ENCODE measurements at places on chromosomes 16 and 17. TPM values are rescaled to one million over a fixed set of nuclear protein-coding genes. Genes with fewer than 3 reads are reported as not detected.

Gene VTN
- total RNA-seq: not detected

DNA sequence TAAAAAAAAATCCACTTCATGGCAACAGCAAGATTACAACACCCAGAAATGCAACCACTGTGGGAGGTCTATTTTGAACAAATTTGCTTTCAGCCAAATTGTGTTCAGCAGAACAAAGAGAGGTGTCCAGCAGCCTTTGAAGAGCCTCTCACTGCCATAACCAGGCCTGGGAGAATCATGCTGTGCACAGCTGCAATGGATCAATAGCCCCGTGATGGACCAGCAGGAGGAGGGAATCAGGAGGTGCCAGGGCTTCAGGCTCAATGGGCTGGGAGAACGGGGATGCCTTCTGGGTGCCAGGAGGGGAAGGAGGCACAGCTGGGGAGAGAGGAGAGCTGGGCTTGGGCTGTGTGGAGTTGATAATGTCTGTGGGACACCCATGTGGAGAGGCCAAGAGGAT, 366.2 kb upstream of the EEF2KMT start:
- H3K27ac ChIP-seq: no peak overlapping the region
- no peak for DNase-seq
- H3K4me1 ChIP-seq: no peaks in the 10 kb centered on the region
- no peaks in the 10 kb centered on the region for H3K36me3 ChIP-seq

DNA sequence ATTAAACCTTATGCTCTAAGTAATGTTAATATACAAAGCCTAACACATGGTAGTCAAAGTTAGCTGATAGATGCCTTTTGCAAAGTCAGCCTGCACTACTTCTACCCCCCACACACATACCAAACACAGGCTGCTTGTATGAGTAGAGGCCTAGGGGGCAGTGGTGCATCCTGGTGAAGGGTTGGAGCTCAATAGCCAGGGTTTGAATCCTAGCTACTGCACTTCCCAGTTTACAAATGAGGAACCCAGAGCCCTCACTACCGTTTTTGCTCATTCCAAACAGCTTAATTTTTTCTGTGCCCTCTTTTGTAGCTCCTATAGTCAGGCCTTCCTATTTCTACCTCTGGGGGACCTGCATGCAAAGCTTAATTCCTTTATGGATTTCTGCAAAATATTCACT, 18.9 kb upstream of the HYDIN start:
- H3K4me1 ChIP-seq: no peaks in the 10 kb centered on the region
- H3K36me3 ChIP-seq: no peaks in the 10 kb centered on the region
- peak; percentile 53 for DNase-seq
- H3K27me3 ChIP-seq: no peaks in the 10 kb centered on the region
- H3K4me3 ChIP-seq: no peak overlapping the region
- no peak overlapping the region for H3K27ac ChIP-seq

GRCh38 chr17:32992321-32993033, 830 bp downstream of the SPACA3 start:
- H3K27ac ChIP-seq: no peak overlapping the region
- H3K36me3 ChIP-seq: no peaks in the 10 kb centered on the region
- no peaks in the 10 kb centered on the region for H3K4me1 ChIP-seq
- no peaks in the 10 kb centered on the region for H3K27me3 ChIP-seq
- DNase-seq: no peak

- DNase-seq: no peak
- no peak overlapping the region for H3K27ac ChIP-seq
- no peak overlapping the region for H3K4me3 ChIP-seq
- H3K4me1 ChIP-seq: no peaks in the 10 kb centered on the region
Measured at GRCh38 chr17:6461246-6461645, 17.0 kb downstream of the PIMREG start.

DNA sequence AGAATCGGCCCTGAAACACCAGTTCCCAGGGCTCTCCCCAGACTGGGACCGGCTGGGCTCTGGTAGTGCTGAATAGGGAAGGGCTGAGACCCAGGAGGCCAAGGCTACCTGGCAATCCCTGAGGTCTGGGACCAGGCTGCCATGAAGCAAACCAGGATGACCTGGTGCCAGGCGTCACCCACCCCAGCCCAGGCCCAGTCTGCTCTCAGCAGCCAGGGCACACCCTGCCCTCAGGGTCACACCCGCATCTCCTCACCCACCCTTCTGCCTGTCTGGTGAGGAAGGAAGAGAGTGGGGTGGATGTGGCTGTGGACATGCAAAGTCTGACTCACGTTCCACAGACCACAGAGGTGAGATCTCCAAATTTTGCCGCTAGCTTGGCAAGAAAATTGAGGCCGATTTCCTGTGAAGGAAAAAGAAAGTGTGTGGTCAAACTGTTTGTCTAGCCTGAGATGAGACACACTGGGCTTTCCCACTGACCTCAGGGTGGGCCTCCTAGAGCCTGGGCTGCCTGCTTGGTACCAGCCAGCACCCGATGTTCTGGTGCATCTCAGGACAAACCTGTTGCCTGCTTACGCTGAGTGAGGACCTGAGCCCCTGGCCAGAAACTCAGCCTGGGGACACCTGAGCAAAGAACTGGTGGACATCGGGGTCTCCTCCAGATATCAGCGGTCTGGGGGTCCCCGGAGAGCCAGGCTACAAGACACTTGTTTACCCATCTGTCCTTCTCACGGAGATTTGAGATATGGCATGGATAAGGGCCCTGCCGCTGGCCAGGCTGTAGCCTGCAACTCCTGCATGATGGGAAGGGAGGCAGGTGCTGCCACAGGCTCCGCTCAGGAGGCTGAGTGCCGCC, 6.3 kb upstream of the RAB37 start:
- H3K27ac ChIP-seq: no peak overlapping the region
- no peaks in the 10 kb centered on the region for H3K27me3 ChIP-seq
- DNase-seq: no peak
- no peaks in the 10 kb centered on the region for H3K36me3 ChIP-seq
- no peaks in the 10 kb centered on the region for H3K4me1 ChIP-seq
- no peak overlapping the region for H3K4me3 ChIP-seq

DNA sequence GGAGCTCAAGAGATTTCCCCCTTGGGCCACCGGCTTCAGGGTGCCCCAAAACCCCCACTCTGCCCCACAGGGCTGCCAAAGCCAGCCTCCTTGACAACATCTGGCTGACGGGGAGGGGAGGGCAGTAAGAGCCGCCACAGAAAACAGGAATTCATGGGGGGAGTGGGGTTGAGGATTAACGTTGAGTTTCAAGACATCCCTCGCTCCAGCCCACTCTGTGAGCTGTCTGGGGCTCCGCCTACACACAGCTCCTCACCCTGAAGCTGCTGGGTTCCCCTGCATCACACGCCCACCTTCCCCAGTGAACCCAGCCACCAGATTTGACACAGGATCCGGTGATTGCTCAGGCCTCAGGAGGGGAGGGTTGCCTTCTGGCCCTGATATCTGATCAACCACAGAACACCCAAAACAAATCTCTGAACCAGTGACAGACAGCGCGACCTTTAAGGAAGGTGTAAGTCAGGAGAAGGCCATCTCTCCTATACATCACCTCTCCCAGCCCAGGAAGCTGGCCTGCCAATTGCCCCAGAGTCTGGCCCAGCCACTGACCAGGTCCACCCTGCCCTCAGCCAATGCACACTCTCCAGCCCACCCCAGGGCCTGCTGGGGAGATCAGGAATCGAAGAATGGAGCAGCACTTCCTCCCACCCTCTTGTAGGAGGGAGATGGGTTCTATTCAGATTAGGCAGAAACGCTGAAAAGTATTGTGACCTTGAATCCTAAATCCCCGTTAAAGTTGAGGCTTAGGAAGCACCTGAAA, 132.1 kb downstream of the CLEC16A start:
- H3K4me1 ChIP-seq: no peaks in the 10 kb centered on the region
- no peak overlapping the region for H3K4me3 ChIP-seq
- no peaks in the 10 kb centered on the region for H3K27me3 ChIP-seq
- H3K27ac ChIP-seq: no peak overlapping the region
- DNase-seq: no peak

- H3K27me3 ChIP-seq: no peaks in the 10 kb centered on the region
- no peak for DNase-seq
- H3K36me3 ChIP-seq: no peaks in the 10 kb centered on the region
- peaks cover 9% of the 10 kb centered on the region for H3K4me1 ChIP-seq
- no peak overlapping the region for H3K27ac ChIP-seq
- H3K4me3 ChIP-seq: no peak overlapping the region
Measured at GRCh38 chr17:31513731-31514427, 122.4 kb downstream of the RAB11FIP4 start.

DNA sequence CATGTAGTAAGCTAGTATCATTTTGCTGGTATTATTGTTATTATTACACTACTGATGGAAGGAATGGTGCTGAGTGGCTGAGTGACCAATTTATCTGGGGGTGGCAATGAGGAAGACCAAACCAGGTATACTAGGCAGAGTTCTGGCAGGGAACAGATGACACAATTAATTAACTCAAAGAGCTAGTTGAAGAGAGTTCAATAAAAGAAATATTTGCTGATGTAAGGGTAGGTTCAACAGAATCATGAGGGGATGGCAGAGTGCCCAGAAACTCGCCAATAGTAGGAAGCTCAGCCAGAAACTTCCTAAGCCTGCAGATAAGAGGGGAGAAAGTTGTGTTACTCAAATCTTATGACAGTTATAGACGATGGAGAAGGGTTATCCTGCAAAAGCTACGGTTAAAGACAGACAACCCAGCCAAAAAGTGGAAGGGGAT, 352.5 kb downstream of the KCNJ2 start:
- H3K4me1 ChIP-seq: no peaks in the 10 kb centered on the region
- no peak overlapping the region for H3K4me3 ChIP-seq
- no peak overlapping the region for H3K27ac ChIP-seq
- no peak for DNase-seq

DNA sequence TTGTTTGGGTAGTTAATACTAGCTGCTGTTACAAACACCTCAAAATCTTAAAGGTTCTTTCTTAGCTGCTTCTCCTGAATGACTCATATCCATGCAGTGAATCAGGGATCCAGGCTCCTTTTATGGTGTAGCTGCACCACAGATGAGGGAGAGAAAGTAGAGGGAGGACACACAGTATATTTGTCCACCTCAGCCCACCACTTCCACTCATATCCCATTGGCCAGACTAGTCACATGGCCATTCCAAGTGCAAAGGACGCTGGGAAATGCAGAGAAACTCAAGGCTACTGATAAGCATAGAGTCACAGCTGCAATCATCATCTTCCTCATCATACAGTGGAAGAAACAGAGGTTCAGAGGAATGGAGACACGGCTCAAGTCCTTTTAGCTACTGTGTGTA, 63.8 kb downstream of the GSG1L start:
- H3K4me3 ChIP-seq: no peak overlapping the region
- H3K27ac ChIP-seq: no peak overlapping the region
- H3K36me3 ChIP-seq: no peaks in the 10 kb centered on the region
- no peaks in the 10 kb centered on the region for H3K4me1 ChIP-seq

Measured in Karpas-422 (cell line).